ENCODE measurements at places on chromosomes 5 and 9.

GRCh38 chr9:94563548-94563947 lies 8.7 kb downstream of the PCAT7 start:
- no peak for DNase-seq

- no peak for DNase-seq
These were observed 293.0 kb downstream of the SEC61B start for GRCh38 chr9:99515093-99515492.

DNA sequence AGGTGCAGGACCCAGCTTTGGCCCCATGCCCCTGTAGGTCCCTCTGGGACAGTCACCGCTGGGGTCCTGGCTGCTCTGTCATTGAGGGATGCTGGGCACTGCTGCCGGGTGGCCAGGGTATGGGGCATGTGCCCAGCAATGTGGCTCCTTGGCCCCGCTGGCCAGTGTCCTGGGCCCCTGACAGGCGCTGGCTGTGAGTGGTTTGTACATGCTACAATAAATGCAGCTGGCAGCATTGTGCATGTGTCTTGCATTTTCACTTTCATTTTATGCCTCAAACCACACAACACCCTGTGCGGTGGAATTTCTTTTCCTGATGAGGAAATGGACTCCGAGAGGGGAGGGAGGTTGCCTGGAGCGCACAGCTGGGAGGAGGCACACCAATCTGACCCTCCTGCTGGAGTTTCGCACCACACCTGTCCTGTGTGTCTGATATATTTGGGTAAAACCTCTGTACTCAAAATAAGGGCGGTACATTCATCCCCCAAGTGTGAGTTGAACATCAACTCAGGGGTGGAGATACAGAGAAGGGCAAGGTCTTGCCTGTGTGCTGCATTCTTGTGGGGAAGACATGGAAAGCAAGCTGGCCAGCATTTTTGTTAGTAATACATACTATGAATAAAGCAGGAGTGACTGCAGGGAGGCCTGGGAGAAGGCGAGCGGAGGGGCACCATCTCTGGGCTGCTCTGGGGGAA lies 11.7 kb downstream of the TSPAN17 start:
- DNase-seq, result no peak

DNA sequence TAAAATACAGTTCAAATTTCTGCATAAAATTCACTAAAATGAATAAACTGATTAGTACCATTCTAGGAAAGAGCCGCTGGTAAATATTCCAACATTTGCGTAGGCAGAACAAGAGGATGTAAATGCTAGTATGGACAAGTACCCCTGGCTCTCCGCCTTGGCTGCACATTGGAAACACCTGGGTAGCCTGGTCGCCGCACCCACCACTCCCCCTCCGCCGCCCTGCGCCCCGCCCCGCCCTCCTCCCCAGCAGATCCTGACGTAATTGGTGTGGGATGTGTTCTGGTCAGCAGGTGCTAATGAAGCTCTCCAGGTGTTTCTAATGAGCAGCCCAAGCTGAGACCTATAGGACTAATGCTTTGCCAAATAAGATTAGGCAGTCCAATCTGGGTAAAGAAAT lies 225.7 kb downstream of the FRMD3 start:
- no peak for DNase-seq
